Activated naive CD8-positive, alpha-beta T cell treated with anti-CD3 and anti-CD28 coated beads, Interleukin-2, amount 50 U/mL, for 24 hours (primary cell): ENCODE measurements at places on chromosomes 7 and 10.

- no peak for DNase-seq
These were observed 282.0 kb upstream of the ETV1 start for GRCh38 chr7:14271441-14271840.

DNA sequence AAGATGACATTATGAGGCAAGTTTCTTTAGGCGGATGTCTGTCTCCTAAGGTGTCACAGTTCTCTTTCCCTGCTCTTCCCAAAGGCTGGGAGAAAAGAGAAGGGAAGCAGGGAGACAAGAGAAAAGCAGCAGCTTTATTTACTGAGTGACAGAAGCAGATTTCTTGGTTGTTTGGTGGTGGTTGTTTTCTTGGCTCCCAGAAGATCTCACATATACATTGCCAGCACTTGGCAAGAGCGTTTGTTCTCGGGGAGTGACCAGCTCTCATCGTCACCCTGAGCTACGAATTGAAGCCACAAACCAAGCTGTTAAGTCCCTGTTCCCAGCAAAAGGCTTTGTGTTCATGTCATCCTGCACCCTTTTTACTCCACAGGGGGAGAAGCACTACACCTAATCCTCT, 11.4 kb downstream of the CDHR3 start:
- DNase-seq = no peak

- no peak for DNase-seq
These were observed 15.6 kb downstream of the CALCR start for GRCh38 chr7:93558705-93559614.

DNA sequence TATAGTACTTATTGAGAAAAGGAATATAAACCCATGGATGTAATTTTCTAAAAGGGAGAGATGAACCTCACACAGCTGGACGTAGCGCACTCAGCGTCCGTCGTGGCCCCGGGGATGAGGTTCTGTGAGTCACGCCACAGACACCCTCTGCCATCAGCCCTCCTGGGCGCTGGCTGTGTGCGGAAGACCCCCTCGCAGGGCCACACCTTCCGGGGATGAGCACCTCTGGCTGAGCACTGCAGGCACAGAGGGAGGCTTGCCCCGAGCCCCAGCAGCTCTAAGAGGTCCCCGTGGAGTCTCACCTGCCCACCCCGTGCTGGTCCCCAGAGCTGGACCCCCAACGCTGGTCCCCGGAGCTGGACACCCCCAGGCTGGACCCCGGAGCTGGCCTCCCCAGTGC, 215.8 kb downstream of the PTPRN2 start:
- no peak for DNase-seq

DNA sequence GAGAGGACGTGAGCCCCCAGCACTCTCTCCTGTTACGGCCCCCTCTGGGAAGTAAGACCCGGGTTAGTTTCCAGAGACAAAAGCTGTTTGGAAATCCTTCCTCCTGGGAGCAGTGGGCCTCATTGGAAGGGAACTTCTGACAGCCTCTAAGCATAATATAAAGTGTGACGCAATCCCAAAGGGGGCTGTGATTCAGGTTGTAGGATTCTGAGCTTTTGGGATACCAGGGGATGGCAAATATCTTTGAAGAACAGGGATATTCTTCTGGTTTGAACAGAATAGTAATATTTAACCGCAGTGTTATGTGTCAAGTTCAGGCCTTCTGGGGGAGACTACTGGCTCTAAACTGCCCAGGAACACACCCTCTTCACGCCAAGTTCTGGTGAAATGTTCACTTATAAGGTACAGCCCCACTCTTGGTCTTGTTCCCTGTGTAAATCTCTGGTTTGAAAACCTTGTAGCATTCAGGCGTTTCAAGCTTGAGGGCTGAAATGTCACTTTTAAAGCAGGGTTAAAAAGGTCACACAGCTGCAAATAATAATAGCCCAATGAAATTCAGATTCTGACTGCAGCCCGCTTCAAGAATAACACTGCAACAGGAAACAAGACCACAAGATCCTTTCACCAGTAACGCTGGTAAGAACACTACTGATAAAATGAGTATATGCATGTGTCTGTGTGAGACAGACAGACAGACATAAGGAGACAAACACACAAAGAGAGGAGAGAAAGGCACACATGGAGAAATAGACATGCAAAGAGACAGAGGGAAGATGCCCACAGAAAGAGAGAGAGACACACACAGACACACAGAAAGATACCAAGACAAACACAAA, 69.0 kb downstream of the CREB5 start:
- no peak for DNase-seq

DNA sequence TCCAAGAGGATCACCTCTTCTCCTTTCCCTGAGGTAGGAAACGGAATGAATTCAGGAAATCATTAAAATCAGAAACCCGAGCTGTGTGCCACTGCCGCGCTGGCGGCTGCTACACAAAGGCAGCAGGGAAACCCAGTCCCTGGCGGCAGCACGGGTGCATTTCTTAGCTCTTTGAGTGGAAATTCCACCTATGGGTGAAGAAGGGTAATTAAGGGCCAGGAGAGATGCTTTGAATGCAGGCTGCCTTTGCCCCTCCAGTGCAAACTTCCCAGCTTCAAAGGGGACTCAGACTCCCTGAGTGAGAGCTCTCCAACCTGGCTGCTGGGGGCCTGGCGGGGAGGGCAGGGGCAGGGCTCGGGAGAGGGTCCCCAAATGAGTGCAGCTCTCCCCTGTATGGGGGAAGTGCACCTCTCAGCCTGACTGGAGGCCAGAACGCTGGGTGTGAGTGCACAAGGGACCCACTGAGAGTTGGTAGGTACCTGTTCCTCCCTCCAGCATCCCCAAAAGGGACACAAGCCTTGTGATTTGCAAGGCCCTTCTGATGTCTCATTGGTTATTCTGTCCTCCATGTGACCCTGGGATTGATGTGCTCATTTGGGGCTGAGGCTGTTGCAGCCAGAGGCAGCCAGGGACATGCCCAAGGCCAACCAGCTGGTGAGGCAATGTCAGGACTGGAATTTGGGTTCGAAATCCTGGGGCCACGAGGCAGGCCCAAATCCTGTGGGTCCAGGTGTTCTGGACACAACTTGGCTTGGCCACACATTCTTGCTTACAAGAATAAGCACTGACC, 16.3 kb upstream of the ZMIZ1 start:
- no peak for DNase-seq

DNA sequence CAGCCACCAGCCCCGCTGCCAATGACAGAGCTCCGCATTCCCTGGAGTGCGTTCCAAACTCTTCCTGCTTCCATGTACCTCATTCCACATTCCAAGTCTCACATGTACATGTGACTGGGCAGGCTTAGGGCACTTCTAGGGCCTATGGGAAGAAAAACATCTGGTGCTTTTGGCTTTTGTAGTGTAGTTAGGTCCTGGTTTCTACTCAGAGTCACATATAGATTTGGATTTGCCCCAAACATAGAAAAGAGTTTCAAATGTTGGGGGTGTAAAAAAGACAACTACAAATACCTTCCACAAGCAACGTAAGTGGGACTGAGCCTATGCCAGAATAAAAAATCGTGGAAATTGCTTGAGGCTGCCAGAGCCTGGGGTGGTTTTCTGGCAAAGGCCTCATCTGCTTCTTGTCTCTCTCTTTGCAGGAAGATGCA, 84.1 kb downstream of the ZNF467 start:
- no peak for DNase-seq

GRCh38 chr10:43674553-43675210, 26.0 kb upstream of the ZNF32 start:
- no peak for DNase-seq

GRCh38 chr10:94366382-94366781, 3.6 kb upstream of the NOC3L start:
- DNase-seq = no peak

- DNase-seq = no peak
These were observed 260.6 kb downstream of the POU6F2 start for GRCh38 chr7:39238234-39238869.

- no peak for DNase-seq
These were observed 345.6 kb upstream of the LRGUK start for GRCh38 chr7:133781486-133782090.

- DNase-seq = no peak
These were observed 1.8 kb downstream of the GOLGA7B start for GRCh38 chr10:97851341-97852001.

GRCh38 chr10:31947144-31947926, 18.7 kb upstream of the ARHGAP12 start:
- DNase-seq = no peak

GRCh38 chr10:121927318-121927840, 452 bp downstream of the ATE1 start:
- peak; percentile 55 for DNase-seq

DNA sequence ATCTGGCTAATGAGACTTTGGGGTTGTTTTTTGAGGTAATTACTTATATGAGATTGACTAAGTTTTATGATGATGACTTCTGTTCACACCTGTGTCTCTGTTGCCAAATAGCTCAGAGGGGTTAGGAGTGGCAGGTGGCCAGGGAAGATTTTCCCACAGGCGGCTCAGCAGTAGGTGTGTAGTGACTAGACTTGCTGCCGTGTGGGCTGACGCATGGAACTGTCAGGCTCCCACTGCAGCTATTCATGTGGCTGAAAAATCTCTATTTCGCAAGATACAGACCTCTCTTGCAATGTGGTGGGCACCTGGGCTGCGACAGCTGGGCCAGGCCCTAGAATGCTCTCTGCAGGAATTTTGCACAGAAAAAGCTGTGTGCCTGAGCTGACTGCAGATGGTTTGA, 1.4 kb downstream of the CPA4 start:
- DNase-seq = no peak

DNA sequence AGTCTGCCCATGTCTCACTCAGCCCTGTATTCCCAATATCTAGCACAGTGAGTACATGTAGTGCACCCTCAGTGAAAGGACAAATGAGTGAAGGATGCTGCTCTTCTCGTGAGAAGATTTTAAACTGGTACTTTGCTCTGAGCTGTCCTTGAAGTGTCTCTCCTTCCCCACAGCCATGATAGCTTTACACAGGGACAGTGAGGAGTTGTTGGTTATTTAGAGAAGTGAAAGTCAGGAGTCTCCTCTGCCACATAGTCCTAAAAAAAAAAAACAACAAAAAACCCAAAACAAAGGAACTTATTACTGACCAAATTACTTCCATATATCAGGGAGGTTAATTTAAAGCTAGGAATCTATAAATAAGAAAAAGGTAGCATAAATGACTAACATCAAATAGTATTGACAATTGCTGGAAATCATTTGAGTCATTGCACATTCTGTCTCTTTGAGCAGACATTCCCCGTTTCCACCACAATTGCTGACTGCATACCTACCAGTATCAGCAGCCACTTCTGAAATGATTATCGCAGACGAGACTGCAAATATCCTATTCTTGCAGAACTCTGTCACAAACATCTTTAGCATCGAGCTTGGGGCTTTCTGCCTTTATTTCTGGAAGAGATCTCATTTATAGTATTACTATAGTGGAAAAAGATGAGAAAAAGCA, 202.1 kb downstream of the PTEN start:
- no peak for DNase-seq

DNA sequence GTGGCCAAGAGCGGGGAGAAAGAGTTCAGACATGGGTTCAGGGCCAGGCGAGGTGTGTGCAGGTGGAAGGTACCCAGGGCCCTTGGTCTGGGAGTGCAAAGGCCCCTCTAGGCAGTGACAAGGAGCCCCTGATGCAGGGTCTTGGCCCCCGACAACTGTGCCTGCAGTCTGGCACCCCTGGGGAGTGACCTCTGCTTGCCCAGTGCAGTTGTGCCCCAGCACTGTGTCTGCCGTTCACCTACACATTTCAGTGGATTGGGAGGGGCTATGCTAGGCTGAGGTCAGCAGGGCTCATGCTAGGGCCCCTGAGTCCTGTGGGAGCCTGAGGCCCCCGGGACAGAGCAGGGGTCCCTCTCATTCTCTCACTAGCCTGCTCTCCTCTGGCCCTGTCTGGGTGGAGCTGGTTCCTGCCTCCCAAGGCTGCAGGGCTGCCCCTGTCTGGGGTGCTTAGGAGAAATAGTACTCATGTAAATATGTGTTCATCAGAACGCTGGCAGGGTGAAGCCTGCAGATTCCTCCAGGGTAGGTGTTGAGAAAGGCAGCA, 550.4 kb downstream of the TCERG1L start:
- no peak for DNase-seq

DNA sequence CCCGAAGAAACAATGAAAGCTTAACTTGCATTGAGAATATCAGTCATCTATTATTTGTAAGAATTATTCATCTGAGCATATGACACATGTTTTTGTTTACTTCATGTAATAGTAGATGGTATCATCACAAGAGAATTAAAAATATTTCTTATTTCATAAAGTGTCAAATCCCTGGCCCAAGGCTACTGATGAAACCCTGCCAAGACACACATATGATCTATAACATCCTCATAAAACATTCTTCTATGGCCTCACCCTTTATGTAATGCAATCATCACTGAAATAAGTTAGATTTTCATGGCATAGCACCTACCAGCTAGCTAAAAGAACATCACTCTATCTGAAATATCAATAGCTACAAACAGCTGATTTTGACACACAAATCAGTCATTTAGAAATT, 385.6 kb upstream of the PHF14 start:
- DNase-seq = no peak

DNA sequence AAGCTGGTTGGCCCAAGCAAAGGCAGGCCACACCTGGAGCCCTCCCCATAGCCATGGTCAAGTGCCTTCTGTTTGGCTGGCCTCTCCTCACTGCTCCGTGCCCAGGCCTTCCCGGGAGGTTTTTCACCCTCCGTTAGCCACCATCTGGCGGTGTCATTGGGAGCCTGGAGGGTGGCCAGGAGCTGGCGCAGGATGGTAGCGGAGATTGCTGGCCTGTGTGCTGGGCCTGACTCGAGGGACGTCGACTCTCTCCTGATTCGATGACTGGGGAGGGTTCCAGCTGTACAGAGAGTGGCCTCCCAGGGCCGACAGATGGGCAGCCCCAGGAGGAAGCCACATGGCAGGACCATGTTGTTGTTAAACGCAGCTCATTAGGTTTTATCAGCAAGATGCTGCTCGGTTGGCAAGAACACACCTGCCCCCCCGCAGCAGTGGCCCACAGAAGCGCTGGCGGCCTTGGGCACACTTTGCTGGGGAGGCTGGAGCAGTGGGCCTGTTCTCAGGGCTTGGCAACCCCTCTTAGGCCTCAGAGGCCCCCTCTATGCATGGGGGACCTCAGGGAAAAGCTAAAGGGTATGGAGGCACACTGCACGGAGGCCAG, 64.0 kb upstream of the CACUL1 start:
- DNase-seq = no peak

DNA sequence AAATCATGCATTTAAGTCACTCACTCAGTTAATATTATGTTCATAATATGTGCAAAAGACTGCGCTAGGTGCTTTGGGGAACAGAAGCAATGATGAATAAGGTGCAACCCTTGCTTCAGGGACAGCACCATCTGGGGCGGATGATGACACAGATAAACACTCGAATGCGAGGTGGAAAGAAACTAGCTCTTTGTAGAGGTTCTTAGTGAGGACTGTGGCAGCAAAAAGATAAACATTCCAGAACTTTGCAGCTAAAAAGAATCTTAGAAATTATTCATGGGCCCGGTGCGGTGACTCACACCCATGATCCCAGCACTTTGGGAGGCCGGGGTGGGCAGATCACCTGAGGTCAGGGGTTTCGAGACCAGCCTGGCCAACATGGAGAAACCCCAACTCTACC, 29.8 kb upstream of the CHST15 start:
- DNase-seq = no peak

GRCh38 chr10:3668276-3668965, 116.6 kb downstream of the KLF6 start:
- peak; percentile 53 for DNase-seq
